ENCODE measurements at places on chromosomes 12 and 14.
A peak's percentile ranks its signal among the peaks of the same experiment; 100 is the strongest.

DNA sequence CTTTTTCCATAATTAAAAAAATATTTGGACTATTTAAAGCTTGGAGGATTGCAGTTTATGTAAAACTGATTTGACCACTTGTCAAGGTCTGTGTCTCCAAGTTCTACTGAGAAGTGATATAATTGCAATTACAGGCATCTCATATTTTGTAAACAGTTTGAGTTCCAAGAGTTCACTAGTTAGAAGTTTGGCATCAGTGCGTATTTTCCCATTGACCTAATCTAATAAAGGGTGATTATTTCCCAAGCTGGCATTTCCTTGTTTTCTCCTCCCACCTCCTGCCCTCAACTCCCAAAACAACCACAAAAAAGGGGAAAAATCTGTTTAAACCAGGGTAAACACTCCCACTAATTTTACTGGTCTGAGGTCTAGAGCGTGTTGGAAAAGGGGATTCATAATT is 3.0 kb upstream of the MYF6 start:
- DNase-seq, result no peak

DNA sequence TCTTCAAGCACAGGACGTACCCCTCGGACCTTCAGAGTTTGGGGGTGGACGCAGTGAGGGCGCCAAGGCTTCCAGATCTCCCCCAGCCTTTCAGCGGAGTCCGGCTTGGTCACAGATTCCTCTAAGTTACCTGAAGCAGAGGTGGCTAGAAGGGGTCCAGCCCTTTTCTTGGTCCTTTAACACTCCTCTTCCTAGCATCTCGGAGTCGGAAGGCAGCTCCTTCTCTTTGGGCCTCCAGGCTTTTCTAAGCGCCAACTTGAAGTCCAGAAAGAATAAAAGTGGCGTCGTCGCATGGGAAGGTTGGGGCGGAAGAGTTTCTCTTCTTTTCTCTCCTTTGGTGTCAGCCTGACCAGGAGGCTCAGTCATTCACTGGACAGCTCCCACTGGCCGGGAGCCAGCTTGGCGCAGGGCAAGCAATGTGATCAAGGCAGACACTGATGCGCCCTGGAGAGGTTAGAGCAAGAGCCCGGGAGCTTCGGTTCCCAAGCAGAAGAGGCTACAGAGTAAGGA is 9.6 kb downstream of the OR6S1 start:
- DNase-seq, result no peak

- DNase-seq, result no peak
Observed at GRCh38 chr12:42691991-42692557, 102.5 kb upstream of the PRICKLE1 start.

DNA sequence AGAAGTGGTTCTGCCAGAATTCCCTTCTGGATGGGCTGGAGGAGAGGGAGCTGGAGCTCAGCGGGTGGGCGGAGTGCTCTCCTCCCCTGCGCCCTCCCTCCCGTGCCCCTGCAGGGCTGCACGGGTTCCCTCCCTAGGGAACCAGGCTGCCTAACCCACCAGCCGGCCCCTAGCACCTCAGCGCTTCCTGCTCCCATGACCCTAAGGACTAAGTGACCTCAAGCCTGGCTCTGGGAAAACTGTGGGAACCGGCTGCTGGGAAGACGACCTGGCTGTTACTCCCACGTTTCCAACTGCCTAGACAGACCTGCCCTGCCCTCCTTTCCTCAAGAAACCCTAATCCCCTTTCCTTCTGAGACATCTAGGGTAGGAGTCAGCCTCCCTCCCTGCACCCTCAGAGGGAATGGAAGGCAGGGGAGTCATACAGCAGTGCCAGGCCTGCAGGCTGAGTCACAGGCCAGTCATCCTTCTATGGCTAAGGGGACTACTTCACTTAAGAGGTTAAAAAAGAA is 31.5 kb downstream of the SLC6A12 start:
- DNase-seq, result no peak

DNA sequence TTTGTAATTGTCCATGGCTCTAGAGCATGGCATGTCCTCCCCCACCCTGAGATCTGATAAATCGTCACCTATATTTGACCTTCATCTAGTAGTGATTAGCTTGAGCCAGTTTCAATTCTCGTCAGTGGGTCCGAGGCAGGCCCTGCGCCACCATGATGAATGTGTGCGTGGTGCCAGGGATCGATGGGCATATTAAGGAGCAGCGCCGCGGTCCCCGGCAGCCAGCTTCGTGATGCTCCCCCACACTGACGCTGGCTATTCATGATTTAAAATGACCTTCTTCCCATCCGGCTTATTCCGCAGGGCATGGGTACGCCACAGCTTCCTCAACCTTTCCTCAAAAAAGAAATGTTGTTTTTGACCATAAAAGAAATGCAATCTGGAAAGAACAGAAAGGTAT is 68.0 kb downstream of the SLC25A47 start:
- DNase-seq, result no peak

GRCh38 chr14:102901633-102902032 is 20.8 kb upstream of the AMN start:
- DNase-seq, result no peak

DNA sequence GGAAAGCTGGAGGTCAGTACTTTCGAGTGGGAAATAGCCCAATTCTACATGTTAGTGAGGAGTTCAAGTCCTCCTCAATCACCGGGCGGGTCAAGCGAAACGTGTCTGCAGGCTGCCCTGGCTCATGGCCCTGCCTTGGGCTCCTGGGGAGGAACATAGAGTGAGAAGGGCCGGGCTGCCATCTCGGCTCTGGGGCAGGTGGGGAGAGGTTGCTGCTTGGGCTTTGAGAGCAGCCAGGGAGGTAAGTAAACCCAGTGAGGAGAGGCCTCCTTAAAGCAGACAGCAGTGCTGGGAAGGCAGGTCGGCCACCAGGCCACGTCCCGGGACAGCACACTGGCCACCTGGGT is 32.0 kb upstream of the UBC start:
- DNase-seq, result no peak

GRCh38 chr12:11943919-11944700 is 126.6 kb upstream of the BCL2L14 start:
- DNase-seq, result peak; percentile 70

DNA sequence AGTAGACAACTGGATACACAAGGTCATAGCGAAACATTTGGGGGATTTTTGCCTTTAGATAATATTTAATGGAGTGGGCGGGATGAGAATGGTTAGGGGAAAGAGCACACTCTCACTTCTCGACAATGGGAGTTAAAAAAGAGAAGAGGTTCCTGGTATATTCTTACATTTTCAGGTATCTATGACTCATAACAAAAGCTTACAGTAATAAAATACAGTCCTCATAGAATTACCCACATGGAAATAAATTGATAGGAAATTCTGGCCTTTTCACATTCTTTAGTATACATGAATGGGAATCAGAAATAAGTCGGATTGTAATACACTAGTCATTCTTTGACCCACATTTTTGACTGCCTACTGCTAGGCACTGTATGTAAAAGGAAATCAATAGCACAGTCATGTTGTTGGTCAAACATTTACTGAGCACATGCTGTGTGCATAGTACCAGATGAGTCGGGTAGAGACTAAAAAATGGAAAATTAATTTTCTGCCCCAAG is 8.2 kb upstream of the CRADD start:
- no peak for DNase-seq

- DNase-seq, result no peak
Observed at GRCh38 chr12:116242740-116243139, 34.8 kb downstream of the MED13L start.

- peak; percentile 78 for DNase-seq
Observed at GRCh38 chr12:103880299-103881142, 39.5 kb upstream of the NT5DC3 start.

DNA sequence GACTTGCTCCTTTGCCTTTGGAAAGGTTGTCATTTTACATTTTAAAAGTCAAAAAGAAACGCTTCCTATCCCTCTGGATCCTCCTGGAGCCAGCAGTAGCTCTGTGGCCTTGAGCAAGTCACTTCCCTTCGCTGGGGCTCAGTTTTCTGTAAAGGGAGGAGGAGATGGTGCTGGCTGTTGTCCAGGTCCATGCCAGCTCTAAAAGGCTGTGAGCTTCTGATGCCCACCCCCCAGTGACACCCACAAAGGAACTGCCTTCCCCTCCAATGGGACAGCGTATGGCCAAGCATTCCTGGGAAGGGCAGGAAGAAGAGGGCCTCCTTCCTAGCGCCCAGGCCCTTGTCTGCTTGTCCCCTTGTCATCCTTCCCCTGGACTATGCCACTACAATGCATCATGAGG is 81.5 kb downstream of the NTF3 start:
- DNase-seq, result no peak

GRCh38 chr14:102544046-102544746 is 34.6 kb upstream of the ANKRD9 start:
- DNase-seq, result no peak

DNA sequence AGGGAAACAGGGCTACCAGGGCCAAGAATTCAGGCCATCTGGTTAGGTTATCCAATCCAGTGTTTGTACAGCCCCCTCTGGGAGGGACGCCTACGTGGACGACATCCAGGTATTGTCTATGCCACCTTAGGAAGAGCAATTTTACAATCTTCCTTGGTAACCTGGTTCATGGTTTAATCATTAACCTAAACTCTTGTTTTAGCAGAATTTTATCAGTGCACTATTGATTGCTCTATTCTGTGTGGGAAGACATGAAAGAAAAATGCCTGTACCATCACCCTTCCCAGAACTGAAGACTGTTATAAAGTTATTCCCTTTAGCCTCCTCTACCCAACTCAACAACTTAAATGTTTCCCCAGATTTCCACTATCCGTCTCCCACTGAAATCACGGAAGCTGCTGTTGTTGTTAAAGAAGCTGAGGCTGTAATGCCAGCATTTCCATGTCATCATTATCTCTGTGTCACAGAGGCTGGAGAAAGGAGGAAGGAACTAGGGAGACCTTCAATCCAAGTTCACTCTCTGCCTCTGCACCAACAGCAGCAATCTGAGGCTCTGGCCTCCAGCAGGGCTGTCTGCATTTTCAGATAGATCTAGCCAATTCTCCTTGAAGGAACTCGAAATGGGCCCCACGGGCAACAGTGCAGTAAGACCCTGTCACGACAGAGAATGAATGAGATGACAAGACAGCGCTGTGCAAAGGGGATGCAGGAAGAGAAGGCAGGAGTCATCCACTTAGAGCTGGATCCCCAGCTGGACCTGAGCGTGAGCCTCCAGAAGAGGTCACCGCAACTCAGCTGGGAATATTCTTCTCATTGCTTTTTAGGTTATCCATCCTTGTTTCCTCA is 183.4 kb upstream of the GZMB start:
- peak; percentile 10 for DNase-seq

DNA sequence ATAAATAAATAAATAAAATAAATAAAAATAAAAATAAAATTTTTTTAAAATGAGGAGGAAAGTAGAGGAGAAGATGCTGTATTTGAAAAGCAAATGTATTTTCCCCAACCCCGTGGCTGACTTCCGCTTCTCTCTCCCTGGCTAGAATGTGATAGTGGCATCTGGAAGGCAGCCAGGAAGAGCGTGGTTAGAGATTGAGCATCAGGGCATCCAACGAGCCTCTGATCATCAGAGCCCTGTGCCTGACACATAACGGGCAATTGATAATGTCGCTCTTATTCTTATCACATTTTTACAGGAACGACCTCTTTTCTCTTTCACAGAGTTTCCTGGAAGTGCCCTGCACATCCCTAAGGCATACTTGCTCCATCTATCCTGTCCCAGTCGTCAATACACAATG is 496.9 kb upstream of the TMEM132C start:
- no peak for DNase-seq

- DNase-seq, result no peak
Observed at GRCh38 chr12:52920937-52921336, 16.1 kb upstream of the KRT8 start.

GRCh38 chr14:23033801-23034497 is 751 bp downstream of the PSMB5 start:
- no peak for DNase-seq

DNA sequence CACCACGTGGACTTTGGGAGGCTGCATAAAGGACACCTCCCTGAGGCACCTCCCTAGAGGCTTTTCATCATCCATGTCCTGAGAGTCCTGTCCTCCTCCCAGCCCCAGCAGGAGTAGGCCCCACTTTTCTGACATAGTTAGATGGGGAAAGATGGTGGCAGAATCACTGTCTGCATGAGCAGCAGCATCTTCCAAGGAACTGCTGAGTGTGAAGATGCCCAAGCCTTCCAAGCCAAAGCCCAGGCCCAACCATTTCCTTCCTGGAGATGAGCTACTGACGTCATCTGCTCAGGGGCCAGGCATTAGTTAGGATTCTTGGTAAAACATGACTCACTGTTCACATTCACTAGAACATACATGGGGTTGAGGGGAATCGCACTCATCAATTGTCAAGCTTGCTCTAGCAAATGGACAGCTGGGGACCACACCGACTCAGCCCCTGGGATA is 37.3 kb downstream of the VDR start:
- DNase-seq, result no peak

DNA sequence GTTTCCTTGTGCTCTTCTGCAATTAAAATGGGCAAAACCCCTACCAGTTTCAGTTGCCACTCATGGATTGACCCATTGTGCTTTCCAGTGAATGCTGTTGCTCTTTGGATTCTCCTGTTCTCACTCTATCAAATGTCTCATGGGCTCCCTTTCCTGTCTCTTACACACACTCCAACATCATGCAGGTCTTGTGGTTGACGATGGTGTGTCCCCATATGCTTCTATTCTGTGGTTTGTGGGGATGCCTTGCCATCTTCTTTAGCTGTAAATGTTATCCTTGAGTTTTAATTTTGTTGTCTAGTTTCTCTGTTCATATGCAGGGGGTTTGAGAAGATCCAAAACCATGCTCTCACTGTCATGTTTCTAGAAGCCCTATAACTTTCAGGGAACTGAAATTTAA is 31.9 kb upstream of the FBXO34 start:
- DNase-seq, result no peak

DNA sequence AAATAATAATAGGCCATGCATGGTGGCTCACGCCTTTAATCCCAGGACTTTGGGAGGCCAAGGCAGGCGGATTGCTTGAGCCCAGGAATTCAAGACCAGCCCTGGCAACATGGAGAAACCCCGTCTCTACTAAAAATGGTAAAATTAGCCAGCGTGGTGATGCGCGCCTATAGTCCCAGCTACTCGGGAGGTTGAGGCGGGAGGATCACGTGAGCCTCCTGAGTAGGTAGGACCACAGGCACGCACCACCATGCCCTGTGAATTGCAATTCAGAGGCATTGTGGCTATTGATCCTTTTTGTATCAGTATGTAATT is 2.3 kb downstream of the ARHGDIB start:
- no peak for DNase-seq

GRCh38 chr14:99522457-99522891 is 41.3 kb downstream of the CCNK start:
- DNase-seq, result no peak

GRCh38 chr14:101108579-101109346 is 205.2 kb upstream of the RTL1 start:
- no peak for DNase-seq

DNA sequence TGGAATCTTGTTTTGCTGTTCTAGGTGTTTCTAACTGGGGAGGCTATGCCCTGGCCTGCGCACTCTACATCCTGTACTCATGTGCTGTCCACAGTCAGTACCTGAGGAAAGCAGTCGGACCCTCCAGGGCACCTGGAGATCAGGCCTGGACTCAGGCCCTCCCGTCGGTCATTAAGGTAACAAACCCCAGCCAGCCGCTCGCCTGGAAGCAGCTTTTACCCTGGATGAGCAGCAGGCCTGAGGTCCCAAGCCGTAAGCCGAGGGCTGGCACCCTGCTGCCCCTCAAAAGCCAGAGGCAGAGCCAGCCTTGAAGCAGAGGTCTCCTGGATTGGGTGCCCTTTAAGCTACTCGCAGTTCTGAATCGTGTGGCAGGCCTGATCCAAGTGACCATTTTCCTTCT is 29.1 kb downstream of the GPR68 start:
- DNase-seq, result no peak

- no peak for DNase-seq
Observed at GRCh38 chr12:88272456-88272855, 130.3 kb downstream of the TMTC3 start.

GRCh38 chr14:31457665-31458659 is 656 bp upstream of the DTD2 start:
- no peak for DNase-seq
